T-helper 2 cell treated with Interferon-gamma antibody and Interleukin-4, amounts not matched to agents 100 ng/mL and 5 ng/mL, for 36 hours (primary cell): ENCODE measurements at places on chromosomes 6 and 20. TPM values are rescaled to one million over a fixed set of nuclear protein-coding genes. Genes with fewer than 3 reads are reported as not detected.

The EPPIN gene
- not detected in 2 replicates for total RNA-seq

The MLIP gene
- not detected in 2 replicates for total RNA-seq

The ZNF391 gene
- 0.39 TPM in 2 replicates for total RNA-seq

The PAX1 gene
- not detected in 2 replicates for total RNA-seq

The OR2H2 gene
- not detected in 2 replicates for total RNA-seq

The RFX6 gene
- not detected in 2 replicates for total RNA-seq

The RIPPLY2 gene
- total RNA-seq: not detected in 2 replicates

The ZBP1 gene
- 10.1 and 10.5 TPM in 2 replicates for total RNA-seq

The TPX2 gene
- total RNA-seq: 117 and 119 TPM in 2 replicates

The MOG gene
- total RNA-seq: not detected in 2 replicates

The CGA gene
- not detected in 2 replicates for total RNA-seq

The EIF2S2 gene
- total RNA-seq: 72.9 and 74.2 TPM in 2 replicates

The SCGN gene
- not detected in 2 replicates for total RNA-seq

The SLC26A8 gene
- not detected in 2 replicates for total RNA-seq

The KCNK15 gene
- total RNA-seq: not detected in 2 replicates

The RAD21L1 gene
- total RNA-seq: not detected in 2 replicates

The TNXB gene
- total RNA-seq: 5.7 and 7.6 TPM in 2 replicates

The GABBR1 gene
- 22.8 and 26.5 TPM in 2 replicates for total RNA-seq

The PSORS1C1 gene
- not detected in 2 replicates for total RNA-seq
